ENCODE measurements at places on chromosomes 4 and X.

GRCh38 chr4:1369479-1370079, 22.6 kb downstream of the UVSSA start:
- DNase-seq: no peak

DNA sequence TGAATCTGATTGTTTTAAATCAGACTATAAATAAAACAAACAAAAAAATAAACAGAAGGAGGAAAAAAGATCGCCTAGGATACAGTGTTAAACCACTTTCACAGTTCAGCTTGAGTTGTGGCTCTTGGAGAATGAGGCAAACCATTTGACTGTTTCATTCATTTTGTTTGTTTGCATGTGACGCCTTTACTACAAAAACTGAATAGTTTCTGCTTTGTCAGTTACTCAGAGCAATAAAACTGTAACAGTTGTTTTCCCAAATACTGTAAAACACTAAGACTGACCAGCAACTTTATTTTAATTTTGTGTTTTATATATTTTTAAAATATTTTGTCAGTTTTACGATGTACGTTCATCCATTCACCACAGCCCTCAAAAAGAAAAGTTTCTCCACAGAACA, 214.5 kb downstream of the FBXW7 start:
- no peak for DNase-seq

GRCh38 chrX:72107320-72107719, 24.4 kb downstream of the RTL5 start:
- no peak for DNase-seq

DNA sequence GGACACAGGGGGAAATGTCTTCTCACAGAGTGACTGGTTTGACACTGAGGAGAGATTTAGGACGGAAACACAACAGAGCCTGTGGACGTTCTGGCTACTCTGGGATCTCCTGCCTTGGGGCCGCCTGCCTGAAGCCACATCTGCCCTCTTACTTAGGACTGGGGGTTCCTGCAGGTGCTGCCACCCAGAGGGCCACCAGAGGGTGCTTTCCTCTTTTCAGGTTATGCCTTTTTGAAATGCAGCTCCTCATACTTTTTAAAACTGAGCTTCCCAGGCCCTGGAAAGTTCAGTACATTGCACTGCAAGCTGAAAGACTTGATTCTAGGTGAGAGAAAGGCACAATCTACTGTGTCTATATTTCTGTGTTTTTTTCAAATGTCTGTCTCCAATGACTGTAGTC, 92.2 kb upstream of the PGRMC2 start:
- DNase-seq: peak; percentile 39

DNA sequence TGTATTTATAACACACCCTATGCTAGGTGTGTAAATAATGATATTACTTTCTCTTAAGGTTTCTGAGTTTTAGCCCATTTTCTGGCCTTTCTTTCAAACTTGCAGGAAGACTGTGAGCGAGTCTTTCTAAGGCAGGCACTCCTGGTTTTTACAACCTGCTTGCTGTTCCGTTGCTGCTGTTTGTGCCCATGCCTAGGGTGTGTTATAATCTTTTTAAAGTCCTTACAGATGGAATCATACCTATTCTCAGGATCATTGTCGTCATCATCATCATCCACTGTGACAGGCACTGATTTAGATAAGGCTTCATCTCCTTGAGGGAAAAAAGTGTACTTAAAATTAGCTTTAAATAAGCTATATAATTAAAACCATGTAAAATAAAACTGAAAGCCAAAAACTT, 110.0 kb downstream of the ATRX start:
- no peak for DNase-seq

- DNase-seq: no peak
Observed at GRCh38 chr4:10622728-10623127, 61.8 kb downstream of the CLNK start.

DNA sequence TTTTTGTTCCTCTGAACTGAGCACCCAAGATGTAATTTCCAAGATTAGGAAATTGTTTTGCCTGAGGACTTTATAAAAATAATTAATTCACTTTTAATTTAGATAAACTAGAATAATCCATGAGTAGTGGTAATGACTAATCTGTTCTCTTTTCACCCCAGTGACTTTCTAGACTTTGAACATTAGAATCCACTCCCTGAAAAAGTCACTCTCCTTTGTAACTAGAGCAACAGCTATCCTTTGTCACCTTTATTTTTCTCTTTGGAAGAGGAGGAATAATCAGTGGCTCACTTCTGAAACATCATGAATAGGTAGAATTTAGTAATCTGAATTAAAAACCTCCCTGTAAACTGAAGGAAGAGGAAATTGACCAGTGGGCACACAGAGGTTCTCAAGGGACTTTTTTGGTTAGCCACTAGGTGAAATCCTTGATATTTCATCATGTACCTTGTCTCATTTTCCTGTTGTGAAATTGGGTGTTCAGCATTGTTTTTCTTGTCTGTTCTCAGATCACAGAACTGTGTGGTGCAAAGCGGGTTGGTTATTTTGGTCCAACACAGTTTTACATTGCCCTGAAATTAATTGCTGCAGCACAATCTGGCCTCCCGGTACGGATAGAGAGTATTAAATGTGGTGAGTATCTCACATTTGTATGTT, 59.4 kb downstream of the REPS2 start:
- DNase-seq: no peak

DNA sequence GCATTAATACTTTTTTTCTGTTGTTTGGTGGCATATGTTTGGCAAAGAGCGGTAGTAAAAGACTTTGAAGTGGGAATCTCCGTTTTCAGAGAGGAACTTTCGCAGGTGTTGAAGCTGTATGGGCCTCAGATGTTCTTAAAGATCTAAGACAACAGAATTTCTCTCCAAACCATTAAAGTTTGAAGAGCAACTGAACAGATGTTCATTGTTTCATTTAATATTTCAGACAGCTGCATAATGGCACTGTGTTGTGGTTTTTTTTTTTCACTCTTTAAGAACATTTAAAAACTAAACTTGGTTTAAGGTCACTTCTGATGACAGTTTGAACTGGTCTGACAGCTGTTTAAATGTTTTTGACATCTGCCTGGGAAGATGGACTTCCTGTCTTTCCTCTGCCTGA, 882.7 kb upstream of the PCDH10 start:
- DNase-seq: peak; percentile 58

DNA sequence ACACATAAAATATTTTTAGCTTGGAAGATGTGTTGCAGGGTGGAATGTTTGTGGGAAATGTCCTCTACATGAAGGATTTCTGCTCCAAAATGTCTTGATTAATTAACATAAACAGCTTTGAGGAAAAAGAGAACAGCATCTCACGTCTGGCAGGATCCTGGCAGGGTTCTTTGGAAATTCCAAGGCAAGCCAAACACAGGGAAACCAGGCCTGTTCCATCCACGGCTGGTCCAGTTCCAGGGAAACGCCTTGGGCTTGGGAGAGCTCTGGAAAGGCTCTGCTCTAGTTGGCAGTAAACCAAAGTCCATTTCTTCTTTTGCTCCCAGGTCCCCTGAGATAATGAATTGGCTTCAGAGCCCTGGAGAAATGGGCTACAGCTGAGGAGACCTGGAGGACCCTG, 42.4 kb upstream of the GAB1 start:
- DNase-seq: no peak

DNA sequence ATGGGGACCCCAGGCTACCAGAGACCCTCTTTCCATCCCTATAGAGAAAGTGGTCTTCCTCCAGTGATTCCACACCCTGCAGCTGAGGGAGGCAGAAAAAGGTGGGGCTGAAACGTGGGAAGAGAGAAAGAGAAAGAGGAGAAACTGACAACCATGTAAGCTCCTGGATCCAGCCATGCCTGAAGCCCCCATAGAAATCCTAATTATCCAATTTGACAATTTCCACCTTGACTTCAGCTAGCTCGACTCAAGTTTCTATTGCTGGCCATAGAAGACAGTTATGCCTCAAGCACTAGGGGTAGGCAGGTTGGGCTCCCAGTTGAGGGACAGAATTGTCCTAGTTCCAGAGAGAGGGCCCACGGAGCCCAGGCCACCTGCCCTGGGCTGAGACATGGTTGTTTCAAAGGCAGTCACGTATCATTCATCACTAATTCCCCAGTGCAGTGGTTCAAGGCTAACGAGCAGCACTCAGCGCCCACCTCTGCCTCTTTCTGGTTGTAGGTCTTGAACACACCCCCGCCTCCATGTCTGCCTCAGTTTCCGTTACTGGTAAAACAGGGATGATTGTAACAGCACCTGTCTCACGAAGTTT, 39.8 kb upstream of the ASMTL start:
- DNase-seq: peak; percentile 25

DNA sequence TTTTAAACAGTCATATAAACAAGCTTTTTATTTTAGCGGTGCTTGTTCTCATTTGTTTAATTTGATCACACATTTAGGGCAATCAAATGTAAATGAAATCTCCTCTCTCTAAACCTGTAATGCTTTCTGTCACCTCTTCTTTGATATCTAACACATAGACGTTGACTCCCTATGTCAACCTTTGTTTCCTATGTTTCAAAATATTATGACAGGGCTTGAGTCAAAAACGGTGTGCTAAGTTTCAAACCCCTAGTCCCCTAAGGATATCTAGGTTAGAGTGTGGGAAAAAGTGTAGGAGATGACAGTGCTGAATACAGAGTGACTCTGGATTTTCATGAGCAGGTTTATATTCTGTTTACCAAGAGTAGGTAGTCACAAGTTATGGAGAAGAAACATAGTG, 224.0 kb upstream of the CNKSR2 start:
- DNase-seq: no peak

- peak; percentile 59 for DNase-seq
Observed at GRCh38 chr4:184250795-184251669, 33.4 kb upstream of the ENPP6 start.

DNA sequence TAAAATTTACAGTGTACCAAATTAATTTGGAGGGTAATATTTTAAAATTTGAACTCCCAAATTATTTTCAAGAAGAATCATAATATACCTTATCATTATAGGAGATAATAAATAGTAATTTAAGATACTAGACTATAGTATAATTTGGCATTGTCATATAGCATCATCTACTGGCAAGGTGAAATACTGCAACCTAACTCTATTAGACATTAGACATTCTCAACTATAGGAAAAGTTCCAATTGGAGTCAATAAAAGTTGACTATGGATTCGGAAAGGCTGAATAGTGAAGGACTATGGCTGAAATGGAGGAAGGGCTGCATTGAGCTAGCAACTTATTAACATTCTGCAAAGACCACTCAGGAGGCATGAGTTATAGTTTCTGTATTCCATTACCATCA, 113.0 kb downstream of the PRDM5 start:
- no peak for DNase-seq

DNA sequence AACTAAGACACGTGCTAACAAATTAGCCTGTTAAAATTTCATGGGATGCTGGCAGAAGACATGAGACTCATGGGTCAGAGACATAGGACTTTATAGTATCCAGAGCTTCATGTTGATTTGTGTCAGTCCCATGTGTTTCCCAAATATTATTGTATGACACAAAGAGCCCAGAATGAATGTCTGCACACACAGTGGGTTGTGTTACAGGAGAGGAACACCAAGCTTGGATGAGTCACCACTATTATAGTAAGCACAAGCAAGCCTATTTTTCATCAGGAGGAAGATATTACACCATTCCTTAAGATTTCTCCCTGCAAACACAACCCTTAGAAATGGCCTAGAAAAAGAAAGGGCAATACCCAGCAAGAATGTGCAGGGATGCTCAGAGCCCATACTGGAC, 15.4 kb downstream of the BBS12 start:
- DNase-seq: no peak

DNA sequence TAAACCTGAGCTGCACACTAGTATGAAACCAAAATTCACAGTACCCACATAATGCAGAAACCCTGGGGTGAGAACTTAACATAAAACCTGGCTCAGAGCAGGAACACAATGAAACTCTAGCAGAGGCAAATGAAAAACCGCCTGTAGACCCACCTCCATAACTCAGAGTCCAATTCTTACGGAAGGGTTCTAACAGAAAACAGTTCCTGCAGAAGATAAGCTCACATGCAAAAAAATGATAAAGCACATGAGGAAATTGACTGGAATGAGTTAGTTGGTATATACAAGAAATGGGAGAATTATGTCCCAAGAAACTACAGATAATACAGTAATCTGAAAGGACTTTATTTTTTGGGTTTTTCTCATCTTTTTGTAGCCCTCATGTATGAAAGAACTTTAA, 14.7 kb downstream of the RTL9 start:
- no peak for DNase-seq

- no peak for DNase-seq
Observed at GRCh38 chrX:16518131-16518530, 131.8 kb upstream of the S100G start.

DNA sequence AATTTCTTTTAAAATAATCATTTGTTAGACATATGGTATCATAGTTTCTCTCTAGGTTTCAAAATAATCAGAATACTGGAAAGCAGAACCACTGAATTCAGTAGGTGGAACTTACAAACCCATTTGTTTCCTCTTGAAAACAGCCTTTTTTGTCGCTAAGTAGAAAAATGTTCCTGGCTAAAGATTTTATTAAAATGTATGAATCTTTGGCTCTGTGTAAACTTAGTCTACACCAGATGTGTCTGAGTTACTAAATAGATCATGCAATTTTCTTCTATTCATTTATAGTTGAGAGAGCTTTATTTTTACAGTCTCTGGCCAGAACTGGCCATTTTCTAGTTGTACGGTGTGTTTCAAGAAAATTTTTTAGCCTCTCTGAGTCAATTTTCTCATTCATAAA, 1.0 kb downstream of the CYSLTR1 start:
- DNase-seq: no peak

- no peak for DNase-seq
Observed at GRCh38 chr4:40350627-40351227, 15.6 kb downstream of the CHRNA9 start.

DNA sequence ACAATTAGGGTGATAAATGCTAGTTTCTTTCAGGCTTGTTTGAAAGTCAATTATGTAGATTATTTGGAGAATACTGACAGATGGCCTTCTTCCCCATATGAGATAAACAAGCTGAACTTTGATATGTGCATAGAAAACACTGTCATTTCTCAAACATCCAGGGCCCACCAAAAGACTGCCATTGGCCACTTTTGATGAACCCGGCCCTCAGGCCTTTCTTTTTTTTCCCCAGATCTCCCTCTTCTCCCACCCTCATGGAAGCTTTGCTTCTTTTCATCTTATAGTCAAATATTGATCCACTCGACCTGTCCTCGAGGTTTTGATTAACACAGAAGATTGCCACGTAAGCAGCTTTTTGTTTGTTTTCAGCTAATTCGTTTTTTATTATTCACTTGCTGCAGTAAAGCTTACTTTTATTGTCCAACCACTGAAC, 377.4 kb downstream of the SMARCA1 start:
- DNase-seq: no peak

- no peak for DNase-seq
Observed at GRCh38 chr4:168849030-168849675, 160.9 kb downstream of the CBR4 start.

DNA sequence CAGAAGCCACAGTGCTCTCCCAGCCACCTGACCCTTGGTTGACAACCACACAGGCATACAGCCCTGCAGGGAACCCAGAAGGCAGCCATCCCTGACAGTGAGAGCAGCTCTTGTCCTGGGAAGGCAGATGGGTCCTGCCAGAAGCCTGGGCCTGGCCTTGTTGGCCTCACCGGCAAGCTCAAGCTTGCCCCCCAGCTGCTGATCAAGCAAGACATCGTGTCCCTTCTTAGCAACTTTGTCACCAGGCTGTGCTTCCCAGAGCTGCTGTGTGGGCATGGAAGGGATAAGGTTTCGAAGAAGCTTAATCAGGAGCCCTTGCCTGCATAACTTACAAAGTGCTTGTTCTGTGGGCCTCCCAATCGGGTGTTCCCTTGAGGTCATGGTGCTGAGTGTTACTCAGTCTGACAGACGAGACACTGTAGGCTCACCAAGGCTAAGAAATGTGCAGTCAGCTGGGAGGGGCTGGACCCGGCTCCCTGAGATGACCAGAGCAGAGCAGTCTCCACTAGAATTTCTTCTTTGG, 6.8 kb upstream of the ABLIM2 start:
- DNase-seq: no peak

Measured in RPMI8226 (cell line).